ENCODE measurements at places on chromosomes 13 and 19.

GRCh38 chr19:47323872-47324271 lies 8.1 kb upstream of the C5AR2 start:
- no peak for DNase-seq

GRCh38 chr13:110636053-110636475 lies 20.7 kb downstream of the NAXD start:
- DNase-seq = no peak

- DNase-seq = no peak
These were observed 25.4 kb downstream of the ALG5 start for GRCh38 chr13:36973621-36974295.

DNA sequence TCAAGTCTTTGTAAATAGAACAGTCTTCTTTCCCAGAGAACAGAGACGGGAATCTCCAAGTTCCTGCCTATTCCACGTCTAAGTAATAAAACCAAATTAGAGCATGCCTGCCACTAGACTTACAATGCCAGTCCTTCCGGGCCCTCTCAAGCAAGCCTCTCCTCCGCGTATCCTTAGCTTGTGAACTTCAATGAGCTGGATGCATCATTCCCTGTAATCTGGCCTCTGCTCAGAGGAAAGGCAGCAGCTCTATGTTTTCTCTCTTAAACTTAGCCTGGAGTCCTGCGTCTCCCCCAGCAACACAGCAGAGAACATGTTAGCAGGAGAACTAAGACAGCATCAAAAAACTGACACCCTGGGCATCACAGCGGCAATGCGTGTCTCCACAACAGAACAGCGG lies 8.2 kb downstream of the NALCN start:
- no peak for DNase-seq

DNA sequence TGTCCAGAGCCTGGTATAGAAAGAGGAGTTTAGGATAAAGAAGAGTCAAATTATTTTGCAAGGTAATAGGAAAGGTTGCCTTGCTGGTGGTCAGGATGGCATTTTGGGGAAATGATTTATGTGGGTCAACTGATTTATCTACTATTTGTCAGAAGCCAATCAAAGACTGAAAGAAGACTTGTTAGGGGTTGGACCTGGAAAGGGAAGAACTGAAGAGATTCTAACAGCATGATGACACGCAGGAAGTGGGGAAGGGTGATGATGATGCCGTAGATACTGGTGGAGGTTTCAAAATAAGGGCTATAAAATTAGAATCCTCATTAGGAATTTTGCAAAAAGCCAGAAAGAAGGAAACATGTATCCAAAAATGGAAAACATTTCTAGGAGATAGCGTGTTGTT lies 60.7 kb upstream of the FGF14 start:
- DNase-seq = no peak

GRCh38 chr19:30692181-30692811 lies 320.1 kb downstream of the ZNF536 start:
- peak; percentile 41 for DNase-seq

DNA sequence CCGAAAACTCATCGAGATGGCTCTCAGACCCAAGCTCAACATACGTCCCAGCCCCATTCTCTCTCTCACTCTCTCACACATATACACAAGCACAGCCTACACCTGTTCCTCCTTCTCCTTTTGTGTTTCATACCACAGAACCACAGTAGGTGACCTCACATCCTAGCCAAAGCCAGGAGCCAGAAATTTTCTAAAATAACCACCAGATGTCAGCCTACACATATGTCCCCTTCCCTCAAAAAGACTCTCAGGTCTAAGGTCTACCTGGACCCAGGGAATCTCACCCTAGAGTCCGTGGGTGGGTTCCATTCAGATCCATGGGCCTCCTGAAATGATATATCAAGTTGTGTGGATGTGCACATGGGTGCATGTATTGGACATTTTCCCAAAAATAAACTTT lies 104.2 kb upstream of the IPO5 start:
- DNase-seq = peak; percentile 25

DNA sequence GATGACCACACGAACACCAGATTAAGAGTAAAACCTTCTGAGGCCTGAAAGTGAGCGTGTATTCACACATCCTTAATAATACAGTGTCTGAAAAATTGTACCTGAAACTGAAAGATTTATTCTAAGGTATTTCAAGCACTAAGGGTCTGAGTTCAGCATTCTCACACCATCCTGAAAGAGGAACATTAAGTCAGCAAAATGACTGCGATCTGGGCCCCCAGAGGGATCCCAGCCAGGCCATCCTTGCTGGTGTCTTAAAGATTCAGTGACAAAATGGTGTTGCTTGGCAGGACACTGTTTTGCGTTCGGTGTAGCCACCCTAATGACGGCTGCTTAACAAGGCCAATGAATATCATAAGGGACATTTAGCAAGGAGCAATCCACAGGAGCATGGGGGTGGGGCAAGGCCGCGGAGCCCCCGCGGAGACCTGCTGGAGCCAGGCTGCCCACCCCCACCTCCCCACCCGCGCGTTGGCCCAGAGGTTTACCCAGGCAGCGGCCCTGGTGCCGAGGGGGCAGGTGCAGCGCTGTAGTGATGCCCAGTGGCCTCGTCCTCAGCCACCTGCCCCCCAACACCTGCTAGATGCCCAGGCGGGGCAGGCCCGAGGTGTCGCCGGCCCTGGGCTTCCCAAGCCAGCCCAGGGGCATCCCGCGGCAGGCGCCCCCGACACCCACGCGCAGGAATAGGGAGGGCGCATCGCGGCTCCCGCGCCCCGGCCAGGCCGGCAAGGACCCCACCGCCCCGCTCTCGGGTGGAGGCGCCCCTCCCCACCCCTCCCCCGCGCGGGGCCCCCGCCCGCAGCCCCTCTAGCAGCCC lies 742 bp downstream of the NALCN start:
- DNase-seq = no peak

GRCh38 chr13:53191091-53191490 lies 162.5 kb downstream of the OLFM4 start:
- peak; percentile 69 for DNase-seq

DNA sequence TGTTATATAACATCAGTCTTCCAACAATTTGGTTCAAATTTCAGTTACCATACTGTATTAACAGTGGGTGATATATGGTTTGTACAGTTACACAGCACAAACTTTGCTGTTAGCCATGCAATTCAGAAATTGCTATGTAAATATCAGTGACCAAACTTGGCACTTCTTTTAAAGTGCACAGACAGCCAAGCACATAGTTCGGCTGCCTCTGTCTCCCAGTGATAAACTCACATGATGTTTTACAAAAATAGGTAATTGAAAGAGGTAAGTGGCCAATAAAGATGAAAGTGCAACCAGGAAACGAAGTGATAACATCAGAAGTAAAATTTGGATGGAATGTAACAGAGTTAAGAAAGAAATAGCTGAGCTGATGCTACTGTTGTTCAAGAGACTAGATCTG lies 143.9 kb downstream of the PCDH9 start:
- DNase-seq = no peak

DNA sequence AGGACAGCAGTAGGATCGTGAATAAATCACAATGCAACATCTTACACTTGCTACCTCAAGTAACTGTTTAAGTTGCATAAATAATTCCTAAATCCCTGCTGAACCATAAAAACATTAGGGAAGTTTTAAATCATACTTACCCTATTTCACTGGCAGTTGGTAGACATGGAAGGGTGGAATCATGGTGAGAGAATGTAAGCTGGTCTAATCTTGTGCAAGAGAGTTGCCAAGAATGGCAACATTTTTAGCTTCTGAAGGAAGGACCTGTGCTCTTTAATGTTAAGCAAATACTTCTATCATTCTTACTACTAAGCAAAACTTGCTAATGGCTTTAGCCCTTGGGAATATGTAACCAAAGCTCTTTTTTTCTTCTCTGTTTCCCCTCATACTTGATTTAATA lies 46.8 kb downstream of the MTUS2 start:
- no peak for DNase-seq

- DNase-seq = no peak
These were observed 171.9 kb downstream of the TBC1D4 start for GRCh38 chr13:75309981-75310580.

DNA sequence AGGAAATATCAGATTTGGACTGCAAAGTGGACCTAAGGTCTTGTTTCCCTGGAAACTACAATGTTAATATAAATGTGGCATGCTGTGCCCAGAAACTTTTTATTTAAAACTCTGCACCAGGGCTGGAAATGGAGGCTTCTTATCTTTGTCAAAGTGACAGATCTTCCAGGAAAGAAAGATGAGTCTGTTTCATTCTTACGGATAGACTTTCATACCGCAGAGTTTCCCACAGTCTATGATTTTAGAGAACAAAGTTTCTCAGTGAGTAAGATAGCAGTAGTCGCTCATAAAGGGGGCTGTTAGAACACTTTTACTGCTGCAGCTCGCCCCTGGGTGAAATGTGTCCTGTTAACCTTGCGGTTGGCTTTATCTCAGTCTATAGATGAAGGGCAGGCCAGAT lies 6.7 kb downstream of the CLEC11A start:
- DNase-seq = no peak

- no peak for DNase-seq
These were observed 26.8 kb upstream of the TINCR start for GRCh38 chr19:5594521-5594950.

DNA sequence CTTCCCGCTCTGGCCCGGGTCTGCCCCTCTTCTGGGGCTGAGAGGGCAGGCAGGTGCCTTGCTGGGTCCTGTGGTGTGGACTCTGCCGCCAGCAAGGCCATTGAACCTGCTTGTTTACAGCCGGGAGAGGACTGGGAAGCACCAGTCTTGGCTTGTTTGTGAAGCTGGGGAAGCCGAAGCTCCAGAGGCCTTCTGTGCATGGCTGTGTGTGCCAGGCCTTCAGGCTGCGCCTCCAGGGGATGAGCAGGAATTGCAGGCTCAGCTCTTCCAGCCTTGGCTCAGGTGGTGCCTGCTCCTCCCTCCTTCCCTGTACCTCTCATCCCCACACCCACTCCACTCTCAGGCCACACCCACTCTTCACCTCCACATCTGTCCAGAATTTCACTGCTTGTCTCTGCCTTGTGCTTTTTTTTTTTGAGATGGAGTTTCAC lies 17.5 kb downstream of the NDUFB7 start:
- DNase-seq = no peak

DNA sequence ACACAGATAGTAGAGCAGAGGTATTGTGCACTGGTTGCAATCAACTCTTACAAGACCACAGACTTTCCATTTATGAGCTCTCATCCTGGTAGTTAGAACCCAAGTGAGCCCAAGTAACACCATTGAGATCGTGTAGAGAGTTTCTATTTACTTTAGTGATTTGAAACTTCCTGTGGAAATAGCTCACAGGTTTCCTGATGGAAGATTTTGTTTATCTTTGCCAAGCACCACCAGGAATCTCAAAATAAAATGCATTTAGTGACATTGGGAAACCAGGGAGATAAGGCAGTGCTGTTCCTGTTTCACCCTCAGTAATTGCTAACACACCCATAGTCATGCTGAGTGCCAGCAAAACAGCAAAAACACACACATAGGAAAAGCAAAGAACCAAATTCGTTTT lies 102.5 kb downstream of the FLT1 start:
- no peak for DNase-seq

GRCh38 chr13:100540621-100541020 lies 48.0 kb downstream of the GGACT start:
- DNase-seq = peak; percentile 5

- no peak for DNase-seq
These were observed 943.6 kb downstream of the SLITRK1 start for GRCh38 chr13:82938644-82939043.

DNA sequence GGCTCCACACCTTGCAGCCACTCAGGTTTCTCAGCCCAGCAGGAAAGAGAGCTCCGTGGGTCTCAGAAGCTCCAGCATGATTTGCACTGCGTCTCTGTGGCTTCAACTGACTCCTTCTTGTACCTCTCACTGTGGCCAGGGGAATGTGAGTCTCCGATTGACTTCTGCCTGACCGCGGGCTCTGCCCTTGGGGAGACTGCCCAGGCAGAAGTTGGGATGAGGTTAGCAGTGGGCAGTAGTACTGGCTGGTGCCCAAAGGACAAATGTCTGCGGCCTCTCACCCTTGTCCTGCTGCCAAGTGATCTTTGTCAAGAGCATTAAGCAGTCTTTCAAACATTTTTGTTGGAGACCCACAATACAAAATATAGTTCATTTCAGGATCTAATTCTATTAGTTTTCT lies 34.4 kb upstream of the FXYD3 start:
- no peak for DNase-seq

DNA sequence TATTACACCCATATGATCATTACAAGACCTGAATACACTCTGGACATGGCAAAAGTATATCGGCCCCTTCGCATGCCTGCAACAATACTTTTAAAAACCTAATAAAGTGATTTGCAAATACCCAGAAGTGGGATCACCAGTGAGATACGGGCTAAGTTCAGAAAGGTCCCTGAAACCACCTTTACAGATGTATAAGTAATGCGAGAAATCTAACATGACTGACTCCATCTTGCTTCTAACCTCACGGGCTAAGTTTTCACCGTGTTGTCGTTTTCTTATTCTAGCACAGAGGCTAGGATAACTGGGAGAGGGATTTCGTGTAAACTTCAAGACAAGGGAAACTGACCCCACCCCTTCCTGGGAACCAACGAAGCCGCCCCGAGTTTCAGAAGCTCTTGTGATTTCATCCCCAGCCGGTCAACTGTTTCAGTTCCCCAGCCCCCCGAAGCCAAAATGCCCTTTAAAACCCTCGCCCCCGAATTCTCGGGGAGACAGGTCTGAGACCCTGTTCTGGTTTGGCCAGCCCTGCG lies 703 bp downstream of the NEK3 start:
- DNase-seq = peak; percentile 54

GRCh38 chr13:26062853-26063444 lies 11.1 kb upstream of the SHISA2 start:
- peak; percentile 70 for DNase-seq

- DNase-seq = no peak
These were observed 365.9 kb downstream of the FGF14 start for GRCh38 chr13:102035969-102036368.

- DNase-seq = no peak
These were observed 625.3 kb upstream of the PRR20A start for GRCh38 chr13:56515441-56515840.

DNA sequence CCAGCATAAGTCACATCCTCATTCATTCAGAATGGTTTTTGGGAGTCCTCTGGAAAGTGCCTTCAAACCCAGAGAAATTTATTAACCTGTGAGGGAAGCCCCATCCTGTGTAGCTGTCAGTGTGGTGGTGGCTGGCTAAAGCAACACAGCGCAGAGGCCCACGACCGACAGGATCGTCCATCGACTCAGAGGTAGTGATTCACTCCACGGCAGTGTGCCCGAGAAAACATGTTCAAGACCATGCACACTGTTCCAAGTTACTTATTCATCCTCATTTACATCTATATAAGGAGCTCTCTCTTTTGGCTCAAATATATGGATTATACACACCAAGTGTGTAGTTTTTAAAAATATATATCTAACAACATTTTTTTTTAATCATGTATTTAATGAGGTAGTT lies 96.3 kb upstream of the SLC15A1 start:
- DNase-seq = peak; percentile 31

- DNase-seq = no peak
These were observed 20.0 kb upstream of the ZNF14 start for GRCh38 chr19:19752760-19753403.

GRCh38 chr13:91894316-91894715 lies 495.9 kb downstream of the GPC5 start:
- peak; percentile 22 for DNase-seq
